ENCODE measurements at places on chromosomes 7 and 10.

DNA sequence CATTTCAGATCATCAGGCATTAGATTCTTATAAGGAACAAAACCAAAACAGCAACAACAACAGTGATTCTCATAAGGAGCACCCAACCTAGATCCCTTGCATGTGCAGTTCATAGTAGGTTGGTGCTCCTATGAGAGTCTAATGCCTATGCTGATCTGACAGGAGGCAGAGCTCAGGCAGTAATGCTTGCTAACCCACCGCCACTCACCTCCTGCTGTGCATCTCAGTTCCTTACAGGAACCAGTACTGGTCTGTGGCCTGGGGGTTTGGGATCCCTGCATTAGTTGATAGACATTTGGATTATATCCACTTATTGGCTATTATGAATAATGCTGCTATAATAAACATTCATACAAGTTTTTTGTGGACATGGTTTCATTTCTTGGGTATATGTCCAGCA, 14.0 kb downstream of the MKLN1 start:
- DNase-seq = no peak

DNA sequence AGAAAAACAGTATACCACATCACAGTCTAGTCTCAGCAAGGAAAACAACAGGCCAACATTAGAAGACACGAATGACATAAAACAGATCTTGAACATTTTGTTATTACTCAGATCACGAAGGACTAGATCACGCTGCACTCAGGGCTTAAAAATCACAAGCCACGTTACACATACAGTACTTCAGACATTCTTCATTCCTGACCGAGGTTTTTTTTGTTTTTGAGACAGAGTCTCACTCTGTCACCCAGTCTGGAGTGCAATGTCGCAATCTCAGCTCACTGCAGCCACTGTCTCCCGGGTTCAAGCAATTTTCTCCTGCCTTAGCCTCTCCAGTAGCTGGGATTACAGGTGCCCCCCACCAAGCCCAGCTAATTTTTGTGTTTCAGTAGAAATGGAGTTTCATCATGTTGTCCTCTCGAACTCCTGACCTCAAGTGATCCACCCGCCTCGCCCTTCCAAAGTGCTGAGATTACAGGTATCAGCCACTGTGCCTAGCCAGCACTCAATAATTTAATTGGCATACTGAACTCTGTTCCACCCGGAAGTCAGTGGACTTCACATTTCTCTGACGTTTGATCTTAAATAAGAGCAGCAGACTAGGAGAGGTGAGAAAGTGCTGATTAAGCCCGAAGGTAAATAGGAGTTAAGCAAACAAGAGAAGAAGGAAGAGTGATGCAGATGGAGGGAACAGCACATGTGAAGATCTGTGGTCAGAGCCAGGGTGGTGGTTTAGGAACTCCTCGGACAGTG, 3.5 kb downstream of the AIMP2 start:
- DNase-seq = no peak

DNA sequence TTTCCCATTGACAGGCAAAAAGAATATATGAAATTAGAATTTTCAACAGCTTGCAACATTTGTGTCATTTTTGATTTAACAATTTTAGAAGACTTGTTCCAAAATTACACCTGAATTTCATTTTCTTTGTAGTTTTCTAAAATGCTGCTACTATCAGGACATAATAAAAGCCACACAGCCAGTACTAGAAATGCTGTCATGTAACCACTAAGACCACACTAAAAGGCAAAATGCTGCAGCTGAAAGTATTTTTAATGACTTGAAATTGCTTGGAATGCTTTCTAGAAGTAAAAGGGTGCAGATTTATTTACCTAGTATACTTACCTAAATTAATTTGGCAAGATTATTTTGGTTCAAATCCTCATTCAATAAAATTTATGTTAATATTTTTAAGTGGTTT, 470.1 kb downstream of the GFRA1 start:
- DNase-seq = no peak

DNA sequence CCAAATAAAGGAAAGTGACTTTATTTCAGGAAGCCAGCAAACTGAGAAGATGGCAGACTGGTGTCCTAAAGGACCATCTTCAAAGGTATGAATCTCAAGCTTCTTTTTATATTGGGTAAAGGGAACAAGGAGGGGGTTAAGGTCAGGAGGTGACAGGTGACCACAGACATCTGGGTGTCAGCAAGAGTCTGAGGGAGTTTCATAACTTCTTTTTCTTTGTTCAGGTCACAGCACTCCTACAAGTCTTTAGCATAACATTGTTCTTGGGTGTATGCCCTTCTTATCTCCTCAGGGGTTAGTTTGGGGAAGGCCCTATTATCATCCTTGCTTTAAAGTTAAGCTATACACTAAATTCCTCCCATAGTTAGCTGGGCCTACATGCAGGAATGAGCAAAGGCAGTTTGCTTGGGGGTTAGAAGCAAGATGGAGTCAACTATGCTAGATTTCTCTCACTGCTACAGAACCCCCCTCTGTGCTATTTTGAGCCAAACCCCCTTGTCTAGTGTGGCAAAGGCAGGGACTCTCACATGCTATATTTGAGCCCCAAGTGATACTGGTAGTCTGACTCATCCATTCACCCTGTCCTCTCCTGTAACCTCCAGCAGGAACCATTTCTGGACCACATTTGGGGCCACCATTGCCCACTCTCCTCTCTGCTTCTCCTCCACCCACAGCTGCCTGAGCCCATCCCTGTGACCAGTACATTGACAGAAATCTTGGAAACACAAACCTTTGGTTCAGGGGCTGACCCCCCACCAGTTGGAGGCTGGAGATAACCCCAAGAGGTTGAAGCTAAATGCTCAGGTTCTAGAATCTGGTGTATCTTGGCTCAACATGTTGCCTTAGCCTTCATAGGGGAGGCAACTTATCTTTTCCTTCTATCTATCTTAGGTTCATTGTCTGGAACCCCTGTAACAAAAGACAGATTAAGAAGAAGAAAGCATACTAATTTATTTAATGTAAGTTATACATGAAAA, 55.5 kb upstream of the LRGUK start:
- DNase-seq = no peak
